Stimulated activated CD8-positive, alpha-beta memory T cell treated with anti-CD3 and anti-CD28 coated beads, Interleukin-4, amount 100 ng/mL, for 1 hour (primary cell): ENCODE measurements at places on chromosomes 5 and 9.

DNA sequence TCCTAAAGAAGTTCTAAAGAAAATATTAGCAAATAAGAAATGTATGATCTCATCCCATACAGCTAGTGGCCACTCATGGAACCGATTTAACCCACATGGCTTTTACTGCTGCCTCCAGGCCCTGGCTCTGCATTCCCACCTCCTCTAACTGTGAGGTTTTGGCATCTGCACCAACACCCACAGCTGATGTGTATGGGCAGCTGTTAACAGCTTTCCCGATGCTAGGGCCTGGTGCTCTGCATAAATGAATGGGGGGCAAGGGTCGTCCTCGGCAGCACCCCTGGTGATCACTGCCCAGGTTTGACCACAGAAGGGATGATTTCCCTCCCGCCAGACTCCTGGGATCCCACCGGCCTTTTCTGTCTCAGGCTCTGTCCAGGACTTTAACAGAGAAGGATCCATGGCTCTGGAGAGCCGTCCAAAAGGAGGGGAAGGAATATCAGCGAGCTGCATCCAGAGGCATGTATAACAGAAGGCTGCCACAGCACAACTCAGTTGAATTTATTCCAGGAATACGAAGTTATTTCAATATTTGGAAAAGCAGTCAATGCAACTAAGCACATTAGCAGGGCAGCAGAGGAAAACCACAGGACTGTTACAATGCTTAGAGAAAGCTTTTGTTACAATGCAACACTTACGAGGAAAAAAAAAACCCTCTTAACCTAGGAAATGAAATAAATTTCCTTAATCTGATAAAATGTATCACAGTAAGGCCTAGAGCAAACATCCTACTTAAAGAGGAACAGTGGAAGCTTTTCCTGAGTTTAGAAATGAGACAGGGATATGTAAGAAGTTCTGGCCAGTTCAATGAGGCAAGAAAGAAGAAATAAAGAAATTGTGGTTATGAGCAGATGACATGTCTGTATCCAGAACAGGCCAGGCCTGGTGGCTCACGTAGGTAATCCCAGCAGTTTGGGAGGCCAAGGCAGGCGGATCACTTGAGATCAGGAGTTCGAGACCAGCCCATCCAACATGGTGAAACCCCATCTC lies 63.1 kb downstream of the NACC2 start:
- DNase-seq = no peak

DNA sequence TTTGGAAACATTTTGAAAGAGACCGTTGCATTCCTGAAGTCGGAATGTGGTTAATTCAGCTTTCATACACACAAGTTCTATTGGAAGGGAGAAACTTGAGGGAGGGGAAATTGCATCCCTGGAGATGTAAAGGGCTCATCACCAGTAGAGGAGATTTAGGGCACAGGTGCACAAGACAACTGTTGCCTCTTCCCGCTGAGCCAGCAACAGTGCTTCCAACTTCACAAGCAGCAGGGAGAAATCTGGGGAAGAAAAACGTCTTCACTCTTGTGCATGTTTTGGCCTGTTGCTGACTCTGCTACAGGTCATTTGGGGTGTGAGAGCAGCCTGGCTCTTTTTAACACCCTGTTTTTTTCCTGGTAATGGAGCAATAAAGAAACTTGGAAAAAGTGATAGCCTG lies 277.9 kb downstream of the GAS1 start:
- DNase-seq = no peak

DNA sequence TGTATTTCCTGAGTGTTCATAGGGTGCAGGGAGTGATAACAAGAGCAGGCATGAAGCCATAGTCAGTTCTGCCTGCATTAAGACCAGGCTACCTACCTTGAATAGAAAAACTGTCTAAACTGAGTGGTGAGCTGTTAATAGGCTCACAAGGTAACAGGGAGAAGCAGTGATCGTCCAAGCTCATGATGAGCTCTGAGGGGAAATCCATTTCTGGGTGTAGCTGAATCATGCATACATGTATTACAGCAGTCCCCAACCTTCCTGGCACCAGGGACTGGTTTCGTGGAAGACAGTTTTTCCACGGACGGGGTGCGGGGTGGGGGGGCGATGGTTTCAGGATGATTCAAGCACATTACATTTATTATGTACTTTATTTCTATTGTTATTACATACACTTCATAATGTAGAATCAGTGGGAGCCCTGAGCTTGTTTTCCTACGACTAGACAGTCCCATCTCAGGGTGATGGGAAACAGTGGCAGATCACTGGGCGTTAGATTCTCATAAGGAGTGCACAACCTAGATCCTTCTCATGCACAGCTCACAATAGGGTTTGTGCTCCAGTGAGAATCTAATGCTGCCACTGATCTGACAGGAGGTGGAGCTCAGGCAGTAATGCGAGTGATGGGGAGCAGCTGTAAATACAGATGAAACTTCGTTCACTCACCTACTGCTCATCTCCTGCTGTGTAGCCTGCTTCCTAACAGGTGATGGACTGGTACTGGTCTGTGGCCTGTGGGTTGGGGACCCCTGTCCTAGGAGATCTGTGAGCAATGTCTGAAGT lies 100.0 kb upstream of the IL6ST start:
- DNase-seq = no peak

DNA sequence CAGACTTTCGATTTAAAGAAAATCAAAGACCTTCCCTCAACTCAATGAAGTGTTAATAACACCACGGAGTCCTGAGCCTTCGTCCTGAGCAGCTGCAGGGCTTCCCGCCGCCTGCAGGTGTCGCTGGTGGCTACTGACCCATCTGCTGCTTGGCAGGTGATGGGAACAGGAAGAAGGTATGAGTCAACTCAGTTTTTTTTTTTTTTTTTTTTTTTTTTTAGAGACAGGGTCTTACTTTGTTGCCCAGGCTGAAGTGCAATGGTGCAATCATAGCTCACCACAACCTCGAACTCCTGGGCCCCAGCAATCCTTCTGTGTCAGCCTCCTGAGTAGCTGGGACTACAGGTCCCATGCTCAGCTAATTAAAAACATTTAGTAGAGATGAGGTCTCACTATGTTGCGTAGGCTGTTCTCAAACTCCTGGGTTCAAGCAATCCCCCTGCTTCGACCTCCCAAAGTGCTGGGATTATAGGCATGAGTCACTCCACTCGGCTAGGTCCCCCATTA lies 185.7 kb upstream of the IL12B start:
- peak; percentile 9 for DNase-seq

DNA sequence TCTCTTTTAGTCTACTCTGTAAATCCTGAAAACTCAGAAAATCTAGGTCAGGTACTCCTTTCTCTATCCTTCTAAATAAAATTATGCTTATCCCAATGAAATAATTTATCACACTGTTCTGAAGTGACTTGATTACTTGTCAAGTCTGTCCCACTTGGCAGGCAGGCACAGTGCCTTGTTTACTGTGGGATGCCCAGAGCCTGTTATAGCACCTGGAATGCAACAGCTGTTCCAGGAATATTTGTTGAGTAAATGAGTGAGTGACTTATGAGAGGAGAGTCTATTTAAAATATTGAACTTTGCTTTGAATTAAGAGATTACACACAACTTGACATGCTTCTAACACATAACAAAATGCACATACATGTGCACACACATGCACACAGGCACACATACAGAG lies 130.0 kb downstream of the MPDZ start:
- no peak for DNase-seq

- no peak for DNase-seq
Measured at GRCh38 chr5:137372016-137372772, 126.9 kb downstream of the SPOCK1 start.

DNA sequence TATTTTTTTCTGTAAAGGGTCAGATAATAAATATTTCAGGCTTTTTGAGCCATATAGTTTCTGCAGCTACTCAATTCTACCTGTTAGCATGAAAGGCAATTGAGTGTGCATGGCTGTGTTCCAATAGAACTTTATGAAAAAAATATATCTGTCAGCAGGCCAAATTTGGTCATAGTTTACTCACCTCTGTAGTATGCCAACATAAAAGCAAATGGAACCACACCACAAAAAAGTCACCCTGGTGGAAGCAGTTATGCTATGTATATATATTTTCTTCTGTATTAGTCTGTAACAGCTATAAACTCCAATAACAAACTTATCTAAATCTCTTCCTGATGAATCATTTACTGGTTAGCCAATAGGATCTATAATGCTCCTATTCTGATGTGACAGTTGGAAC lies 3.4 kb downstream of the SLC38A9 start:
- DNase-seq = no peak

GRCh38 chr9:134550584-134550983 lies 91.0 kb upstream of the COL5A1 start:
- no peak for DNase-seq

- no peak for DNase-seq
Measured at GRCh38 chr9:15157381-15157780, 149.6 kb downstream of the TTC39B start.

GRCh38 chr9:3526997-3527940 lies 1.5 kb upstream of the RFX3 start:
- no peak for DNase-seq

- DNase-seq = no peak
Measured at GRCh38 chr5:150500905-150501304, 7.0 kb upstream of the NDST1 start.

DNA sequence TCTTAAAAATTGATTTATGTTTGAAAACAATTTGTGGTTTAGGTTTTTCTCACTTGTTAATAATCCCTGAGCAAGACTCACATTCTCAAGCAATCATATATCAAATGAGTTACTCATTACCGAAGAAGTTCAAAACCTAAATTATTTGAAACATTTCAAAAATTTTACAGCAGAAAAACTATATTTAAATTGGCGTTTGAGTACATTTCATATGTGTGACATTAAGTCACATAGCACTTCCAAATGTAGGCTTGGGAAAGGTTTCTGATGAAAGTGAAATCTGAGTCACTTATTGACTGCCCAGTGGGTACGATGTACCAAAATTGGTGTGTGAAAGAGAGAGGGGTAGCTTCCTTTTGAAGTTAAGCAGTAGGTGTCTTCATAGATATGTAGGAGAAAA lies 411.4 kb upstream of the SGCD start:
- no peak for DNase-seq

DNA sequence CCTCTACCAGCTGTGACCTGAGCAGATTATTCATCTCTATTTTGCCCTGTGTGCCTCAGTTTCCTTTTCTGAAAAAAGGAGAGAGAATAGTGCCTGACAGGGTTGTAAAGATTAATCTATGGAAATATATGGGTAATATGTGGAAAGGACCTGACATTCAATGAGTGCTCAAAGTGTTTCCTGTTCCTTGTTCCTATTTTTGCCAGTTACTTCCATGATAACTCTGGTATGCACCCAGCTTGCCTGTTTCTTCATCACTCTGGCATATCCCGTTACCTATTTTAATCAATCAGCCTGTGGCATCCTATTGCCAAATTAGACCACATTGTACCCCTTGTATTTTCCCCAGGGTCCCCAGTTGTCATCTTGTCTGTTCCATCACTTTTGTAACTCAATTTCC lies 3.6 kb upstream of the ARAP3 start:
- no peak for DNase-seq

DNA sequence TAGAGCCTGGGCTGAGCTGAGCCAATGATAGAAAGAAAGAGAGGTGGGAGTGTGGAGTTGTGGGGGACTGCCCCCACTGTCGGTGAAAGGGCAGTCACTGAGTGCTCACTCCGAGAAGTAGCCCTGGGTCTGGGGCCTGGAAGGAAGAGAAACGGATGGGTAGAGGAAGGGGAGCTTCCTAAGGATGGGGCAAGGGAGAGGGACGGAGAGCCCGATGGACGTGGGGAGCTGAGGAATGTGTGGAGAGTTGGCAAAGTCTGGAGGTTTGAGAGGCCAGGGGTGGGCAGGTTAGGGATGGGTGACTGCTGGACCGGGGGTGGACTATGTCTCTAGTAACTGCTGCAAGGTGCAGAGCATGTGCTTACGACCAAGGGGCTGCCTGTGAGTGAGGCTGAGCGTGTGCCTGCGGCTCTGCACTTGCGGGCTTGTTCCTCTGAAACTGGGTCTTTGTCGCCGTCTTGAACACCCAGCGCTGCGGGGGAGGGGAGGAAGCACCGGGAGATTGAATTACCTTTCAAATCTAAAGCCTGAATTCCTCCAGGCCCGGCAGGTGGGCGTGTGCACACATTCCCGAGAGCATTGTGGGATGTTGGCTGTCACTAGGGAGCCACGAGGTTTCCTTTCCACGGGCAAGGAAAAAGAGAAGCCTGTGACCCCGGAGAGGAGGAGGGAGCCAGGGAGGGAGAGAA lies 76.4 kb upstream of the ARAP3 start:
- no peak for DNase-seq

DNA sequence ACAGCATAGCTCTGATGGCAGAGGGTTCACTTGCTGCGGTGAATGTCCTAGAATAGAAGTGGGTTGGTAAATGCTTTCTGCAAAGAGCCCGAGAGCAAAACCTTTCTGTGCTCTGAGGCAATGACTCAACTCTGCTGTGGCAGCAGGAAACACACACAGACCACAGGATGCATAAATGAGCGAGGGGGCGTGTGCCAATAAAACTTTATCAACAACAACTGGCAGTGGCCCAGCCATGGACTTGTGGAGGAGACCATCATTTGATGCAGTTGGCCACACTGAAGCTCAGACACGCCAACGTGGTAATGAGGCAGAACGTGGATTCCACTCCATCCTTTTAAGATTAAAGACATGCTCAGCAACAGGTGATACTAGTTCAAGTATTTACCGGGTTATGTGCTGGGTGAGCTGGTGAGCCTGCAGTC lies 6.8 kb downstream of the MRPL36 start:
- DNase-seq = peak; percentile 38

GRCh38 chr5:113020461-113021273 lies 44.1 kb downstream of the DCP2 start:
- no peak for DNase-seq

DNA sequence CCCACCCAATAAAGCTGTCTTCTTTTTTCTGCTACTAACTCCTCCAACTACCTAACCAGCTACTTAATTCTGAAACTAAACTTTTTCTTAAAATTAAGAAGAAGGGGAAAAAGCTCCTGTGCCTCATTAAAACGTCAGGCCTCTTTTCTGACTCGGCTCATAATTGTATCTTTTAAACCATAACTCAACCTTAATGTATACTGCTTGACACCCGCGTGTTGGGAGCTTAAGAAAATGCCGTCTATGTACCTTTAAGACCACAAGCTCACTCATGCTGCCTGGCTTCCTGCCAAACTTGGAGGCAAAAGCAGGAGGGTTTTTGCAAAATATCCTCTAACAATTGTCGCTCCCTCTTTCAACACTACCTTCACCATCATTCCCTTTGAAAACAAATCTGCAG lies 5.0 kb downstream of the EBF1 start:
- DNase-seq = no peak

DNA sequence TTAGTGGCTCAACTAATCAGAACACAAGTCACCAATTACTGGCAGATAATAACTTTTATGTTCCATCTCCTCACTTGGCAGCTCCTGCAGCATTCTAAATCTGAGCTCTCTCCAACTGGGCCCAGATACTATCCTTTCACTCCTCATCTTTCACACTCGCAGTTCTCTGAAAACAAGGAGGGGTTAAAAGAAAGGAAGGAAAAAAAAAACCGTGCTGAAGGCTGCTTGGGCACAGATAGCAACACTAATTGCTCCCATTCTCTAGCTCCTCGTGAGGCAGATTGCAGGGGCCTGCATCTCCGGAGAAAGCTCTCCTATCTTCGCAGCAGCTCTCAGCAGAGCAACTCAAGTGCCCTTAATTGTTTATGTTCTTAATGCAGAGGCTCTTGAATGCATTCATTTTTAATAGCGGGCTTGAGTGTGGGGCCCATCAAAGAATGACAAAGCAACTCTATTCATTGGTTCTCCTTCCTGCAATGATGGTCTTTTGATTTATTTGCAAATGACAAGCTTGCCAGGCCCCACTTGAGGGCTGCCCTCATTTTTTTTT lies 23.9 kb downstream of the TLE1 start:
- no peak for DNase-seq

- no peak for DNase-seq
Measured at GRCh38 chr9:107895501-107896001, 406.0 kb upstream of the KLF4 start.

GRCh38 chr9:127812936-127813675 lies 10.4 kb downstream of the FPGS start:
- DNase-seq = no peak
